ENCODE measurements at places on chromosomes 5 and 9. TPM values are rescaled to one million over a fixed set of nuclear protein-coding genes. Genes with fewer than 3 reads are reported as not detected.

FAM53C gene
- polyA plus RNA-seq, result 62.9 TPM

SPOCK1 gene
- not detected for polyA plus RNA-seq

CDX1 gene
- polyA plus RNA-seq, result not detected

AMBP gene
- polyA plus RNA-seq, result not detected

ABLIM3 gene
- 0.22 TPM for polyA plus RNA-seq

APBA1 gene
- 0.03 TPM for polyA plus RNA-seq

GRCh38 chr5:181052672-181053487 is 12.8 kb downstream of the BTNL9 start:
- peak; percentile 39 for DNase-seq

DNA sequence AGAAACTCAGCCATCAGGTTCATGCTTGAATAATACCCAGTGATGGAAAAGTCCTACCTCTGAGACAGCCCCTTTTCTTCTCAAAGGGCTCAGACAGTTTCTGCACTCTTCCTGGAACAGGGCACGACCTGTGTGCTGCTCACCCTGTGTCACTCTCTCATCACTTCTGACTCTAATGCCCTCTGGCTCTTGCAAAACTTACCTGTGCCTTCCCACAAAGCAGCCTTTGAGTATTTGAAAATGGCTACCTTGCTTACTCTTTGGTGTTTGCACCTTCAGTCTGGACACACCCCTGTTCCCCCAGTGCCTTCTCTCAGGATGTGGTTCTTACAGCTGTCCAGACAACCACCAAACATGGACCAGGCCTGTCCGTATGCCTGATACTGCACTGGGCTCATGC is 171.4 kb downstream of the GRIA1 start:
- no peak for DNase-seq

DNA sequence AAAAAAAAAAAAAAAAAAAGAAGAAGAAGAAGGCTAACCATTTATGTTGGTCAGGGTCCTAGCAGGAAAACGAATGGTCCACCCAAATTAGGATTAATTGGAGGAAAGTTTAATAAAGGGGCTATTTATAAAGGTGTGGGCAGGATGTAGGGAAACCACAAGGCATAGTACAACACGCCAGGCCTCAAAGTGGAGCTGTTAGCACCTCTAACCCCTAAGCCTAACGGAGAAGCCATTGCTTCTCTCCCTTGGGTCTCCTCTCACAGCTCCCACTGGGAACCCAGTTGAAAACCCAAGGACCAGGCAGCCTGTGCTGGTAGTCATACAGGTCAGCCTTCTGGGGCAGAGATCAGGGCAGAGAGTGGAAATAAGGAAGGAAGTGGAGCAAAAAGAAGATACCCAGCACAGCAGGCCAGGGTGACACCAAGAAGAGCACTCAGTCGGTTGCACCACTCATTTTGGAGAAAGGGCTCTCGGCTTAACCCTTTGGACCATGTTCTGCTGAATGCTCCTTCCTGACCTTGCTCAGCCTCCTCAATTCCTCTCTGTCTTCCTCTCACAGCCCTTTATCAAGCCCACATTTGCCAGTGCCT is 8.8 kb upstream of the GLIPR2 start:
- no peak for DNase-seq

DNA sequence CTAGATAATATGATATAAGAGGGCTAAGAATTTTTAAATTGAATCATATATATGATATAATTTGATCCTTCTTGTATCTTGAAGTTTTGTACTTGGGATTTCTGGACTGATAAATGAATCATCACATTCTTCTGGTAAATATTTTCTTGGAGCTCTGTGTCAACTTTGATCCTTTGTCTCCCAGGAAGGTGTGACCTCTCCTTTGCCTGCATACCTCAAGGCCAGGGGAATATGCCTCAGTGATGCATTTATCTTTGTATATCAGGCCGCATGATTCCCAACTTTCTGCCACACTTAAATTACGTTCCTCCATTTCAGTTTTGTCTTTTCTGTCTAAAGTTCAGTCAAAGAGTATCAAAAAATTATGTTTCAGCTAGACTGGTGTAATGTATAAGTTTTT is 101.2 kb downstream of the NLN start:
- no peak for DNase-seq

- DNase-seq, result no peak
Observed at GRCh38 chr9:80437825-80438224, 866.1 kb downstream of the TLE4 start.

DNA sequence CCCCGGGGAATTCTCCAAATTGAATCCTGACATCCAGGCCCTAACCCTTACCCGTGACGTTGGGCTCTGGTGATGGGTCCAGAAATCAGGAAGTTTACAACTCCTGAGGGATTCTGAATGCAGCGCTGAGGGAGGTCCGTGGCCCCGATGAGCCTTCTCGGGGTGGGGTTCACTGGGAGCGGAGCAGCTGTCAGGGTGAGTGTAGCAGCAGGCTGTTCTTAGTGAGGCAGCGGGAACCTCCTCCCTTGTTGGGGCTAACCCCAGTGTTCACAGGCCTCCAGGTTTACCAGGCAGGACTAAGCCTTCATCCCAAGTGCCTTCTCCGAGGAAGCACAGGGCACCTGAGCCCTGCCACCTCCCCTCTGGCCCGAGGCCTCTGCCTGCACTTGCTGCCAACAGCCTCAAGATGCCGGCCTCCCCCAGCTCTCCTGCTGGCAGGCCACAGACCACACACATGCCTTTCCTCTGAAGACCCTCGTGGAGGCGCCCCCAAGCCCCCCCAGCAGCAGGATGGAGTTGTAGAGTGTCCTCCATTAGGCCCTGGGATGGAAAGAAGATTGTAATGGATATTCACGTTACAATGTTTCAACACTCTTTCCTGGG is 7.3 kb upstream of the ADAMTS16 start:
- no peak for DNase-seq

- DNase-seq, result peak; percentile 69
Observed at GRCh38 chr9:6645355-6646292, at the start of gene GLDC. Gene GLDC, minus strand, starts transcription at chr9:6645729. Its CDS starts 230 bp downstream, at chr9:6645499.

DNA sequence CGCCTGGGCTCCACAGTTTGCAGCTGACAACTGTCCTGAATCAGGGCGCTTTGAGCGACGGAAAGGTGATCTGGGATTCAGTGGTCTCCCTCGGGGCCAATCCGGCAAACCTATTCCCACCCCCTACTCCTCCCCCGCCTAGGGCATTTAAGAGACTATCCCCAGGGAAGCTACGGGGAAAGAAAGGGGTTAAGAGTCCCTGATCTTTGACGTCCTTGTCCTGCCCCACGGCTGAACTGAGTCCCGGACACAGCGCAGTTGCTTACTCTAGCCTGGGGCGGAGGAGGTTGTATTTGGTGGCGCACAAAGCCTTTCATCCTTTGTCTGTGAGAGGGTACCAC is 3.4 kb downstream of the RORB start:
- peak; percentile 7 for DNase-seq

DNA sequence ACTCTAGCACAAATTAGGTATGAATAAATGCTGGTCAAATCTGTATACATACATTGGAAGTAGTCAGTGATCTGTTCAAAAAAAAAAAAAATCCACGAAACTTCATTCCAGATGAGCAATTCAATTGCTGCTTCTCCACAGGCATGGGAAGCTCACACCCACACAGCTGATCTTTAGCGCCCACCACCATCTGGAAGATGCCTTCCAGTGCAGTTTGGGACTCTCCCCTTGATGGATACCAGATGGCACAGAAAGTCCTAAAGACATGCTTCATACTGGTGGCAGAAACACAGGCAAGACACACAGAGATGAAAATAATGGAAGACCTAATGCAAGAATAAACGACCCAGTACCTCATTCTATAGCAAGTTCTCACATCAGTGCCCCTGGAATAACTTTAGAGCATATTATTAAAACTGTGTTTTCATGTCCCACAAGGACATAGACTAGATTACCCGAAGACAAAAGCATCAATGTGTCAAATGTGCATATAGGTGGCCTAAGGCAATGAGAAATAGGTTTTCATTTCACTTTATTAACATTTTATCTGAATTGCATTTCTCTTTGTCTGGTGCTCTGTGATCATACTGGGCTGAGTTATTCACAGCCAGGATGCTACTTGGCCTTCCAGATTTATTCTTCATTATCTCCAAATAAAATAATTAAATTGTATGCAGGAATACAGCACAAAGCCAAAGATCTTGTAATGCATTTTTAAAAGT is 135.4 kb upstream of the TAS2R1 start:
- DNase-seq, result no peak

DNA sequence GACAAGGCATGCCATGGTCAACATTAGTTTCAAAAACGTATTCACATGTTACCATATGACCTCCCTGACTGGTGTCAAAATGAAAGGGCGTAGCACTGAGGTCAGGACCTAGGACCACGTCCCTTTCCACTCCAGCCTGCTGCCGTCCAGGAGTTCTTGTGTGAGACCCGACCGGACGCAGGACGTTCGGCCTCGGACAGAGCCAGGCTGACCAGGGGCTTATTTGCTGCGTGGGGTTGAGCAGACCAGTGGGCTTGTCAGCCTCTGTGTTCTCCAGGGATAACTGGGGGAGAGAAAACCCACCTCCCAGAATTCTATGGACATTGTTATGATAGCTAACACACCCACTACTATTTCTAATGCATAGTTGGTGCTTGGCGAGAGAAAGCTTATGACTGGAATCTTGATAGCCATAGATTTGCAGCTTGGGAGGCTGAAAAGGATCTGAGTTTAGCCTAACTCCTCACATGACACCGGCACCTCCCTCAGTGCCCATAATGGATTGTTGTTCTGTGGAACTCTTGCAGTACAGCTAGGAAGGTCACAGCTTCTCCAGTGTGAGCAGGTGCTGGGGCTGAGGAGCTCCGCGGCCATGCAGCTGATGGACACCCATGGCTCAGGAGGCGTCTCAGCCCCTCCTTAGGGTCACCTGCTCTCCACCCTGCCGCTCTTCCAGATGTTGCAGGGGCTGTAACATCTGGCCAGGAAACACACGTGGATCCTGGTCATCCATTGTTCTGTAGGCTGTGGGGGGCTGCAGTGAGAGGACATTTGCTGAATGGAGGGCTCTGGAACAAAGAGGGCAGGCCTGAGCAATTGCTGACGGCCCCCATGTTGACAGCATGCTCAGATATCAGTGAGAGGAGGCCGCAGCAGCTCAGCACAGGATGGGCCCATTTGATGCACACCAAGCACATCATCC is 368.4 kb downstream of the IRX2 start:
- DNase-seq, result no peak

DNA sequence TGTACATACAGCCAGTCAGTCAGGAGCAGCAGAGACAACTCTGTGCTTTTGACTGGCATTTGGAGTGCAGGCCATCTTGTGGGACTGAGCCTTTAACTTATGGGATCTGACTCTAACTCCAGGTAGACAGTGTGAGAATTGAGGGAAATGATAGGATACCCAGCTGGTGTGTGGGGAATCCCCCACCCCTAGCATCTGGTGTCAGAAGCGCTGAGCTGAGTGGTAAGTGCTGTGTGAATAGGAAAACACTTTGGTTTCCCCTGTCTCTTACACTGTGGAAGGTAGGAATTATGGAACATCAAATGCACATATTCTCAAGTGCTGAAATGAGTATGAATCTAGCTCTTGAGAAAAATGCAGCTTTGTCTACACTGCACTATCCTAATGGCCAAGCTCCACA is 43.9 kb downstream of the CCDC125 start:
- DNase-seq, result no peak

- DNase-seq, result no peak
Observed at GRCh38 chr5:107619781-107620180, 51.0 kb downstream of the EFNA5 start.

DNA sequence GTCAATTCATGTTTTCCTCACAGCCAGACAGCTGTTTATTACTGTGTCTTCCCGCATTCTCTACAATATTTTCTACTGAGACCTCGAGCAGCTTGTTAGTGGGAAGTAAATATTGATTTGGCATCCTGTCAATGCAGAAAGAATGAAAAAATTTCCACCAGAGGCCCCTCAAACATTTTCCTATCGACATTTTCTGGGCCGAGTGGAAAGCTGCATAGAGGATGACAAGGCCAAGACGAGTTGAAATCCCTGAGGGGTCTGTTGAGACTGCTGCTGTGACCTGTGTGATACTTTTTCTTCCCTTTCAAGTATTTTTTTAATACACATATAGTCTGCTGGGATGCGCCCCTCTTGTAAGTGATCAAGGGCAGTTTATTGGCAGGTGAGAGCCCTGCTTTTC is 91.4 kb upstream of the SH3GL2 start:
- no peak for DNase-seq

DNA sequence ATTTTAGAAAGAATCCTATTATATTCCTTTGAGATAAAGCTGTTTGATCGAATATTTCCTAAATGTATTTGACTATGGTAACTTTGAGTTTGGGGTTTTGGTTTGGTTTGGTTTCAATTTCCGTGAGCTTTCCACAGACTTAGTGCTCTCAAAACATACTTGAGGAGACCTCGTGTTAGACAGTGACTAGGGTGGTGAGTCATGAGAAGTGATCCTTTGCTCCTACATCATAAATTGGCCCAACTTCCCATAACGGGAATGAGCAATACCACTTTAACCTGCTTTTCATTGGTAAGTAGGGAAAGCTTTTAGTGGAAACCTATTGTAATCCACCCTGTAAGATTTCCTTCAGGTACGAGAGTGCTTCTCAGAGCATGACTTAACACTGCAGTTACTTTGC is 3.8 kb upstream of the RASEF start:
- DNase-seq, result no peak

DNA sequence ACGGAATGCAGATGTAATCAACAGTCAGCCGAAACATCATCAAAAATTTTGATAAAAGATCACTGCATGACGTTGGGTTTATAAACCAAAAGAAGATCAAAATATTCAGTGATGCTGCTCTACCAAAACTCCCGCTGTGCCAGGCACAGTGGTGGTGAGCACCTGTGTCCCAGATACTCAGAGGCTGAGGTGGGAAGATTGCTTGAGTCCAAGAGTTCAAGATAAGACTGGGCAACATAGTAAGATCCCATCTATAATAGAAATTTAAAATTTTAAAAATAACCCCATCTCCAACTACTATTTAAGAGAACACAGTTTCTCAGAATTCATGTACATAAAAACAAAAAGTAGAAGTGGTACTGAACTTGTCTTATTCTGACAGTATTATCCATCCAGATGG is 3.8 kb downstream of the LMAN2 start:
- no peak for DNase-seq

DNA sequence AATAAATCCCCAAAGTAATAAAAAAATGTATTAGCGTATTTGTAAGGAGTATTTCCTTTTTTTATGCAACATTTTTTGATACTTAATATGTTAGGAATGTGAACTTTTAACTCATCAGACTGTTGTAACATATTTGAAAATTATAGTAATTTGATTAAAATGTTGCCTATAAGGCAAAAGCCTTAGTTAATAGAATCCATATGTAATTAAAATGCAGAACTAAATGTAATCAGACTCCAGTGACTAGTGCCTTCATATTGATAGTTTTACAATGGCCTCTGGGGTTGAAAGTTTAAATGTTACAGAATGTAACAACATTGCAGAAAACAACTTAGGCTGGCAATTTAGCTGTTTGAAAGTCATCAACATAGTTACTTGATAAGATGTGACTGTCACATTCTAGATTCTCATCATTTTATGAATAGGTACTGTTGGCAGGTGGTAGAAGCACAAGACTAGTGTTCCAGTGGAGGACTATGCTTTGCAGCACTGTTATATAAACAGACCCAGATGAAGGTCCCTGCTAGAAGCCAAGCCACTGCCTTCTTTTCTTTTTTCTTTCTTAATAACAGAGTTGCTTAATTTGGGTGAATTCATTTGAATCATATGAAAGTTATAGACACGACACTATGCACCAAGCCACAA is 382.9 kb downstream of the CCDC171 start:
- no peak for DNase-seq

GRCh38 chr5:142686968-142687367 is 1.1 kb upstream of the FGF1 start:
- DNase-seq, result no peak

Data from B cell (primary cell).